ENCODE measurements at places on chromosomes 5 and 9.

GRCh38 chr9:133645021-133645765 lies 9.0 kb downstream of the DBH start:
- no peak for DNase-seq
- no peak overlapping the region for H3K4me3 ChIP-seq
- peaks cover 2% of the 10 kb centered on the region for H3K27me3 ChIP-seq
- no peaks in the 10 kb centered on the region for H3K36me3 ChIP-seq
- no peaks in the 10 kb centered on the region for H3K4me1 ChIP-seq
- H3K27ac ChIP-seq: no peak overlapping the region

GRCh38 chr9:33943389-33943788 lies 105.3 kb downstream of the UBAP2 start:
- H3K4me3 ChIP-seq: no peak overlapping the region
- no peak overlapping the region for H3K27ac ChIP-seq
- no peaks in the 10 kb centered on the region for H3K4me1 ChIP-seq
- no peak for DNase-seq
- no peaks in the 10 kb centered on the region for H3K27me3 ChIP-seq

DNA sequence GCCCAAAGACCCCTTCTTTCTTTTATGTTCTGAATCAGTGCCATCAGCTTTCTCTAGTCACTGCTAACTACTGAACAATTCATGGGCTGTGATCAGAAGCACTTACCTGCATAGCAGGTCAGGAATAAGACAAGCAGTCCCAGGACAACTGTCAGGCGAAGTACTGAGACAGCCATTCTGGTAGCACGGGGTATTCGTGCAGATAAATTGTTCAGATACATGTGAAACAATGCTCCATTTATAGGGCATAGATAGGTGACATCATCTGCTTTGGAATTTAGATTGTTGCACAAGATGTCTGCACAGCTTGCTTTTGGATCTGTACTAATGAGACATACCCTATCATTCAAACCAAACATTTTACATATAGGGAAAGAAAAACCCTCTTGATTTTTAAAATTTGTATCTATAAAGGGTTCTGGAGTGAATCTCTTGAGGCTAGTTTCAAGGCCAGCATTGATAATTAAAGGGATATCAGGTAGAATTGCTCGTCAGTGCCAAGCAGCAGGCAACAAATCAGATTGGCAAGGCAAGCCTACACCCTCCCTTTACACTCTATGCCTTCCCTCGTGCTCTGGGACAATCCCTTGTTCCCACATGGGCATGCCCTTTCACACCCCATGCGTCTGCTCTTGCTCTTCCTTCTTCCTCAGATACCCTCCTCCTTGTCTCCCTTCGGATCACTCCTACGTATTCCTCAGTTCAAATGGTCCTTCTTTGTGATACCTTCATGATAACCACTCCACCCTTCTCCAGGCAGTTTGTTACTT lies at the start of gene C5orf46:
TSS of gene C5orf46 (minus strand) at position 213 of the 770 bp plus-strand sequence. CDS start at position 176, 37 bp downstream.
- no peak for DNase-seq
- H3K27ac ChIP-seq: no peak within 1 kb of the TSS
- no peak within 1 kb of the TSS for H3K4me3 ChIP-seq
- no peaks in the 10 kb centered on the region for H3K27me3 ChIP-seq

DNA sequence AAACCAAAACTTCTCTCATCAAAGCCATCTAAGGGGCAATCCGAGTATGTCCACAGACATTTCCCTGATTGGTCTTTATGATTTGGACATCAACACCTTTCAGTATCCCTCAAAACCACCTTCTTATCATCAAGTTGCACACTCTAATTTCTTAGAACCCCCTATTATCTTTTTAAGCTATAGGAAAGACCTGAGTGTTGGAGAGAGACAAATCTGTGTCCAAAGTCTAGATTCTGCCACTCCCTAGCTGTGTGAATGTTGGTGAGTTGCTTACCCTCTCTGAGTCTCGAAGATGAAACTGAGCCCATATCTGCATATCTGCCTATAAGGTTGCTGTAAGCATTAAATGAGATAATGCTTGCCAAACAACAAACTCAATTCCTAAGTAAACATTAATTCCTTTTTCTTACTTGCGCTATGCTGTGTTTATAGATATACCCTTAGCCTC lies 159.1 kb downstream of the DOCK8 start:
- H3K4me3 ChIP-seq: no peak overlapping the region
- DNase-seq: no peak
- no peaks in the 10 kb centered on the region for H3K27me3 ChIP-seq
- H3K4me1 ChIP-seq: no peaks in the 10 kb centered on the region

DNA sequence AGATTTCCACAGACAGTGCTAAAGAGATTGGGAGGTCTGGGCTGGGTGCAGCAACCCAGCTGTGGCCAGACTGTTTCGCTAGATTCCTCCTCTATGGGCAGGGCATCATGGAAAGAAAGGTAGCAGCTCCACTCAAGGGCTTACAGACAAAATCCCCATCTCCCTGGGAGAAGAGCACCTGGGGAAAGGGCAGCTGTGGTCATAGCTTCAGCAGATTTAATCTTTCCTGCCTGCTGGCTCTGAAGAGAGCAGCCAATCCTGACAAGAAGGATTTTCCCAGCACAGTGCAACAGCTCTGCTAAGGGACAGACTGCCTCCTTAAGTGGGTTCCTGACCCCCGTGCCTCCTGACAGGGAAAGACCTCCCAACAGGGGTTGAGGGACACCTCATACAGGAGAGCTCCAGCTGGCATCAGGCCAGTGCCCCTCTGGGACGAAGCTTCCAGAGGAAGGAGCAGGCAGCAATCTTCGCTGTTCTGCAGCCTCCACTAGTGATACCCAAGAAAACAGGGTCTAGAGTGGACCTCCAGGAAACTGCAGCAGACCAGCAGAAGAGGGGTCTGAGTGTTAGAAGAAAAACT lies 1379.3 kb upstream of the ACO1 start:
- H3K27ac ChIP-seq: no peak overlapping the region
- no peaks in the 10 kb centered on the region for H3K36me3 ChIP-seq
- no peak for DNase-seq
- H3K4me3 ChIP-seq: no peak overlapping the region
- no peaks in the 10 kb centered on the region for H3K27me3 ChIP-seq
- H3K4me1 ChIP-seq: no peaks in the 10 kb centered on the region

DNA sequence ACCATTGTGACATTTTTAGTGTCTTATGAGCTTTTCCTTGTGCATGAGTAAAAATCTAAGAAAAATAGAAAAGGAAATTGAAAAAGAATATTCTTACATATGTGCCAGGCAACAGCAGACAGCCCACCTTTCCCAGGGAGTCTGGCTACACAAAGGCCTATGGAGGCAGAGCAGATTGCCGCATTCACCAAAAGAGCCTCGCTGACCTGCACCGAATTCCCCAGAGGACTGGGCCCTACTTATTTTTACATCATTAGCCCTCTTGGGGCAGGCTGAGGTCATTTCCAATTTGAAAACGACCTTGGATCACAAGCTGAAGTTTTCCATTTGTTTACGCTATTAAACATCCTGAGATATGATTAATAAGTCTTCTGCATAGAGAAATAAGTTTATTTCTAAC lies 66.2 kb upstream of the WDR41 start:
- no peak for DNase-seq
- H3K36me3 ChIP-seq: no peaks in the 10 kb centered on the region
- H3K27ac ChIP-seq: no peak overlapping the region
- H3K4me1 ChIP-seq: no peaks in the 10 kb centered on the region
- no peak overlapping the region for H3K4me3 ChIP-seq
- no peaks in the 10 kb centered on the region for H3K27me3 ChIP-seq

DNA sequence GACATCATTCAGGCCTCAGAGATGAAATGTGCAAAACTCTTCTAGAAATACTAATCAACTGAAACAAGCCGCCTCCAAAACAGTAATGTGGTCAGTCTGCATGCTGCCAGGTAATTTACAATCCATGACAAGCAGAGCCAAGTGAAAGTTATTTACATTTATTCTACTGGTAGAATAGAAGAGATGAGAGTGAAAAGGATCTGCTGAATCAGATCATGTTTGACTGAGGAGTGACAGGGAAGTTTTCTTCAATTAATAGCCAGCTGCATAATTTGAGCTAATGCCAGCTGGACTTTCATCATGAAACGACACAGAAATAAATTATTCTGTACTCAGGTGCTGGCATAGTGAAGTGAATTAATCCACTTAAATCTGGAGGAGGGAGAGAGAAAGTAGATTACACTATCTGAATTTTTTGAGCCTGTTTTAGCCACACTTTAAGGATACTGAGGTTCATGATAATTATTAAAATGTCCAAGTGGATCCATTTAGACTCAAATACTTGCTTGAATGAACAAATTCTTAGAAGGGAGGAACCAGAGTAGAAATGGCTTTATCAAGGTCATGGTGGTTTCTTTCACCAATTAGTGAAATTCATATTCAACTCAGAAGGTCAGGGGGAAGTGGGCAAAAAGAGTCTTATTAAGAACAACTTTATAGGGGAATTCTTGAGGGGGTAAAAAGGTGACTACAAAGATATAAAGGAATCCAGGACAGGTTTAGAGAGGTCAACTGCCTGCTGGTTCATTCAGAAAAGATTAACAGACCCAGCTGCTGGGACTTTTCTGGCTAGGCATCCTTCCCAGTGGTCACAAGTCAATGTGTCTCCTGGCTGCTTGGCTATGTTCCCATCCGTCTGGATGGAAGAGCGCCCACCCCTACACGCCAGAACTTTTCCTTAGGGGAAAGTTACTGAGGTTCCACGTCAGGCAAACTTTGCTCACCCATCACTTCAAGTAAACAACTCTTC lies 350.4 kb downstream of the PDE4D start:
- H3K27ac ChIP-seq: no peak overlapping the region
- DNase-seq: no peak
- no peaks in the 10 kb centered on the region for H3K36me3 ChIP-seq
- H3K4me1 ChIP-seq: no peaks in the 10 kb centered on the region
- H3K27me3 ChIP-seq: no peaks in the 10 kb centered on the region
- H3K4me3 ChIP-seq: no peak overlapping the region

DNA sequence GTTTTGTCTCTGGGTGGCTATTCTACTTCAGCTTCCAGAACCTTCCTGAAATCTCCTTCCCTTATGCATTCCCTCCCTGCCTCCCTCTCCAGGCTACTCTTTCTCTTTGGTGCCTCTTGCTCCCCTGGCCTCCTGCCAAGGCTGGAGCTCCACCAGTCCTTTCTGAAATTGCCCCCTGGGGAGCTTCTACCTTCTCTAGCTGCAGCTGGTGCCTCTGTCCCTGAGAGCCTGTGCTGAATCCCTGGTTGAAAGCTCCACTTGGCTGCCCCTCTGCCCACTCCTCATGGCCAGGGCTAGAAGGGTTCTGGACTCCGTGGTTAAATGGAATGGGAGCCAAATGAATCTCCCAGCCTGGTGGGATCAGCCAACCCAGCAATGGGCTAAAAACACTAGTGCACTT lies 80.1 kb downstream of the COL15A1 start:
- H3K4me1 ChIP-seq: peaks cover 21% of the 10 kb centered on the region
- H3K4me3 ChIP-seq: no peak overlapping the region
- no peaks in the 10 kb centered on the region for H3K27me3 ChIP-seq

GRCh38 chr9:135085830-135086546 lies 1.5 kb upstream of the OLFM1 start:
- no peaks in the 10 kb centered on the region for H3K36me3 ChIP-seq
- H3K4me1 ChIP-seq: no peaks in the 10 kb centered on the region
- H3K27me3 ChIP-seq: peaks cover 61% of the 10 kb centered on the region
- no peak for DNase-seq

- peaks cover 8% of the 10 kb centered on the region for H3K4me1 ChIP-seq
- H3K27ac ChIP-seq: no peak overlapping the region
- no peak overlapping the region for H3K4me3 ChIP-seq
- no peak for DNase-seq
- H3K36me3 ChIP-seq: no peaks in the 10 kb centered on the region
- peaks cover 63% of the 10 kb centered on the region for H3K27me3 ChIP-seq
These were observed 1.6 kb upstream of the PRDM6 start for GRCh38 chr5:123087173-123088030.

DNA sequence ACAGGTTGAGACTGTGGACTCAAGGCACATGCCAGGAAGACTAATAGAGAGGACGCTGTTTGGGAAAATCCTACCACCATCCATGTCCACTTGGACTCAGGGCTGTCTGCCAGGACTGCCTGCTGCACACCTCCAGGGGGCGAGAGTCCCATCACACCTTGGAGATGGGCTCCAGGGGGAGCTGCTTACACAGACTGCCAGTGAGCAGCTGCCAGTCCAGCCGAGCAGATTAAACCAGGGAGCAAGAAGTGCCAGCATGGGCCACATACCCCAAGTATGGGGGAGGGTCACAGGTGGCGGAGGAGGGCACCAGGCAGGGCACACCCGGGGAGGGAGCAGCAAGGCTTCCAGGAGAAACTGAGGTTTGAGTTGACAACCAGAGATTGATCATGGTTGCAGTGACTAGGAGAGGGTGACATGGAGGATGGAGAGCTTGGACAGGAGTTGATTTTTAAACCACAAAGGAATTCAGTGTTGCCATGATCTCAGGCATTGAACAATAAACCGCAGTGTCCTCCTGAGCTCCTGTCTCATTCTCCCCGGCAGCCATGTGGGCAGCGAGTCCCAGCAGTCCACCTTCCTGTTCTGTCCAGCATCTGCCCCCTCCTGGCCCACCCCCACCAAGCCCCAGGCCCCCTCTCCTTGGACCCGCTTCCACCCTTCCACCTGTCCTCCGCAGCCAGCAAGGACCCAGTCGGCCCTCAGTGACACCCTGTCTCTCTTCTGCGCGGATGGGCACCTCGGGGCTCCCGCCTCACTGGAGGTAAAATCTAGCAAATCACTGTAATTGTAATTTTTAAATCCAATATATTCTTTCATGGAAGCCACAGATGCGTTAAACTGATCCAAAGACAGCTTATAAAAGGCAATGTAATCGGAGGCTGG lies 3.1 kb upstream of the VAV2 start:
- H3K27me3 ChIP-seq: peaks cover 6% of the 10 kb centered on the region
- H3K36me3 ChIP-seq: no peaks in the 10 kb centered on the region
- DNase-seq: no peak
- no peak overlapping the region for H3K27ac ChIP-seq

- no peaks in the 10 kb centered on the region for H3K27me3 ChIP-seq
- peaks cover 12% of the 10 kb centered on the region for H3K36me3 ChIP-seq
- peaks cover 92% of the 10 kb centered on the region for H3K4me1 ChIP-seq
- DNase-seq: no peak
These were observed 5.3 kb downstream of the NINJ1 start for GRCh38 chr9:93128715-93129224.

GRCh38 chr5:40309851-40310250 lies 369.9 kb upstream of the PTGER4 start:
- no peaks in the 10 kb centered on the region for H3K27me3 ChIP-seq
- no peaks in the 10 kb centered on the region for H3K36me3 ChIP-seq
- no peaks in the 10 kb centered on the region for H3K4me1 ChIP-seq
- no peak overlapping the region for H3K4me3 ChIP-seq
- DNase-seq: no peak
- no peak overlapping the region for H3K27ac ChIP-seq

GRCh38 chr5:38451074-38451725 lies 105.2 kb downstream of the LIFR start:
- no peak for DNase-seq
- no peak overlapping the region for H3K4me3 ChIP-seq
- peaks cover 37% of the 10 kb centered on the region for H3K4me1 ChIP-seq
- peaks cover 53% of the 10 kb centered on the region for H3K27me3 ChIP-seq
- H3K27ac ChIP-seq: no peak overlapping the region

- H3K36me3 ChIP-seq: peaks cover 7% of the 10 kb centered on the region
- no peaks in the 10 kb centered on the region for H3K4me1 ChIP-seq
- DNase-seq: no peak
- no peaks in the 10 kb centered on the region for H3K27me3 ChIP-seq
These were observed 39.6 kb downstream of the SLC38A9 start for GRCh38 chr5:55672477-55672911.
